ENCODE measurements at places on chromosomes 13 and 19. TPM values are rescaled to one million over a fixed set of nuclear protein-coding genes. Genes with fewer than 3 reads are reported as not detected.

- DNase-seq = no peak
Observed at GRCh38 chr19:38686530-38686888, 39.1 kb downstream of the ACTN4 start.

- no peak for DNase-seq
Observed at GRCh38 chr13:84566780-84567179, 684.5 kb upstream of the SLITRK1 start.

DNA sequence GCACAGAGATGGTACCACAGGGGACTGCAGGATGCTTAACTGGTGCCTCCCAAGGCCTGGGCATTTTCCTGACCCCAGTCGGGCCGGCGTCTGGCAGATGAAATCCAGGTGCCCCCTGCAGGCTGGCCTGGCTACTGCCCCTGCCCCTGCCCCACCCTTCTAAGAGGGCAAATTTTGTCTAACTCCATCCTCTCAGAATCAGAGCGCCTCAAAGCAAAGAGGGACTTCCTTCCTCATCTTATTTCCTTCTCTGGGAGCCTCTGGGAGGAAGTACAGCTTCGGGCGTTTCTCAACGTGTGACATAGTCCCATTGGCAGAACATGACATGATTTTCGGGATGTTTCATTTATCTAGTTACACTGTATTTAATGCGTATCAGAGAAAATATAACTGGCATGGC is 2.7 kb downstream of the PRKACA start:
- no peak for DNase-seq

DNA sequence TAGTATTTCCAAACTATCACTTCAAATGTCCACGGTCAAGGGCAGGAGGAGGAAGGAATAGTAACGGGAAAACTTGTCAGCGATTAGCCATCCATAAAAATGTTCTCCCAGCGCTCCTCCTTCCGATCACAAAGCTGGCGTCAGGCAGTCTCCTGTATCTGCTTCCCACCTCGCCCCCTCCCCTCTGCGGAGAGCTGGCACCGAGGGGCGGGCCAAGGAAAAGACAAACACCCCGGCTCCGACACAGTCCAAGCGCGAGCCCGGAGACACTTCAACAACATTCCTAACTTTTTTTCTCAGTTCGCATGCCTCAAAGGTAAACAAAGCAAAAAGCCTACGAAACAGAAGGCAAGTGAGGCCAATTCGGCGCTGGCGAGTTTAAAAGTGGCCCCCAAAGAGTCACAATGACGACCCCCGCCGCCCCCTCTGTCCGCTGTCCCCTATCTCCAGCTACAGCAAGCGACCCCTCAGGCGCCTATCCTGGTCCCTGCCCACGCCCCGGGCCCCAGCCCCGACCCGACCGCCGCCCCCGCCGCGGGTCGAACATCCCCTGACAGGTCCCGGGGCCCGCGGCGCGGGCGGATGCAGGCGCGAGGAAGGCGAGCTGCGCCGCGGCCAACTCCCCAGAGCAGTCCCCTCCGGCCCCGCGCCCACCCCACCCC is 736 bp downstream of the SMAD9 start:
- peak; percentile 77 for DNase-seq

GRCh38 chr13:23866420-23867026 is 22.7 kb downstream of the MIPEP start:
- no peak for DNase-seq

DNA sequence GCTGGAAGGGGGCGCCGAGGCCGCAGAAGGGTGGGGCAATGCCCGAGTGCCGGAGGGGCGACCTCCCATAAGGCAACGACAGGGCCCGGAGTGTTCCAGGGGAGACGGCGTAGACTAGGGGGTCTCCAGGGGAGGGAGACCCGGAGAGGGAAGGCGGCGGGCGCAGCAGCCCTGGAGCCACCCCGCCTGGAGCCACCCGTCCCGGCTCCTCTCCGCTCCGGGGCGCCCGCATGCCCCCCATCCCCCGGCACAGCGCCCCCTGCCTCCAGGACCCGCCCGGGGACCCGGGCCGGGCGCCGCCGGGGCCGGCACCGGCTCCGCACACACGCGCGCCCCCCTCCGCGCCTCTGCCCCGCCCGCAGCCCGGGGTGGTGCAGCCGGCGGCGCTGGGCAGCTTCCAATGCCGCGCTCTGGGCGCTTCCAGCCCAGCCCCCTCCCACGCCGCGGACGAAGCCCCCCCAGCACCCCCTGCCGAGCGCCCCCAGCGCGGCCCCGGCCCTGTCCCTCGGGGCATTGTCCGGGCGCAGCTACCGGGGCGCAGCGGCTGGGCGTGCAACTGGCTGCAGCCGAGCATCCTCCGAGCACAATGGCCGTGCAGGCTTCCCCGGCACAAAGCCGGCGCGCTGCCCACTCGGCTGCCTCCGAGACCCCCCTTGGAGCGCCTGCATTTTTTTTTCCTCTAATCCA is 519 bp downstream of the PTPRS start:
- no peak for DNase-seq

GRCh38 chr19:49390929-49391359 is 2.9 kb downstream of the KASH5 start:
- DNase-seq = no peak

GRCh38 chr13:49844181-49844580 is 51.7 kb upstream of the KPNA3 start:
- DNase-seq = no peak

DNA sequence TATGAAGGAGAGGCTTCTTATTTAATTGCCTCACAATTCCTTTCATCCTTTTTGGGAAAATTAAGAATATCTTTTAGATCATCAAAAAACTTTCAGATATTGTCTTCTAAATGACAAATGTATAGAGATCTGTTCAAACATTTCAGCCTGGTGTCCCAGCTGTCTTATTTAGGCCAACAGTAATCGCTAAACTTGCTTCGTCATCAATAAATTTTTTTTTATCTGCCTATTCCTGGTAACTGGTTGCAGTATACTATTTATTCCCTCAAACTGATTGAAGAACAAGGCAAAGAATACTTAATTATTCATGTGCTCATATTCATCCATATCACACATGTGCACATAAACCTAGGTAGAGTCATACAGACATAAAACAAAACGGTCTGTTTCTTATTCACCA is 5.3 kb upstream of the MYO16 start:
- no peak for DNase-seq

DNA sequence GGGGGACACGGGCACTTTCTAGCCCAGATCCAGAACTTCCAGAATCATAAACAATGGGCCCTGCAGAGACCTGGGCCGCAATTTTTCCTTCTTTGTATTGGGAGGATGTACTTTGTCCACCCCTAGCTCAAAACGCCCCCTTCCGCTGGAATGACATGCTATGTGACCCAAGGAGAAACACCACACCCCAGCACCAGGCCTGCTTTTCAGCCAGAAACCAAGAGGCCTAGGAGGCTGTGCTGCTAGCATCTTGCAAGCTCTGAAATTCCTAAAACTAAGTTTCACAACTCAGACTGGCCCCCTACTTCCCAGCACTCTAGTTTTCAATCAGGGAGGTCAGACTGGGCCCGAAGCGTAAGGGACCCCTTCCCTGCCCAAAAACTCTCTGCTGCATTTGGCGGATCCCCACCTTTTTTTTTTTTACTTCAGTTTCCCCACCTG is 538 bp downstream of the LSM4 start:
- DNase-seq = no peak

DNA sequence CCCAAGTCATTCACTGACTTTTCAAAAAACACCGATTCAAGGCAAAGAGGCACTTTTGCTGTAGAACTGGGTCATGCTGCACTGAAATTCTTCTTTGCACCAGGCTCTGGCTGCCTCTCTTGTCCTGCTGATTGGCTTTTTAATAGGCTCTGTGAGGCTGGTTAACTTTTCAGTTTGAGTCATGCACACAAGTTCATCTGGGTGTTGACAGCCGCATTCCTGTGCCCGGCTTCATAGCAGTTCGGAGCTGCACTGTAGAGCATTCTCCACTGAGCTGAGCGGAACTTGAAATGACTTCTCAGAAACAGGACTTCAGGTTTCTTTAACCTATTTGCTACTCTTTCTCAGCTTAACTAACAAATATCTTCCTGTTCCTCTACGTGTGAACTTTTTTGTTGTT is 978.3 kb downstream of the UQCRFS1 start:
- peak; percentile 15 for DNase-seq

DNA sequence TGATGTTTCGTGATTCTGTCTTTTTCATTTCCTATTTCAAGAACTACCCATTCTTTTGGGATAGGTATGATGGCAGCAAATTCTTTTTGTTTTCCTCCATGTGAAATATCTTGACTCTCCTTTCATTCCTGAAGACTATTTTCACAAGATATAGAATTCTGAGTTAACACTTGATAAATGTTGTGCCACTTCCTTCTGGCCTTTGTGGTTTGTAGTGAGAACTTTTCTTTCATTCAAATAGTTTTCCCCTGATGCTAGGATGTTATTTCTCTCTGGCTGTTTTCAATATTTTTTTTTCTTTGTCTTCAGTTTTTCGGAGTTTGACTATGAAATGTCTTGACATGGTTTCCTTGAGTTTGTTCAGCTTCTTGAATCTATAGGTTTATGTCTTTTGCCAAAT is 8.3 kb upstream of the TUBGCP3 start:
- DNase-seq = no peak

DNA sequence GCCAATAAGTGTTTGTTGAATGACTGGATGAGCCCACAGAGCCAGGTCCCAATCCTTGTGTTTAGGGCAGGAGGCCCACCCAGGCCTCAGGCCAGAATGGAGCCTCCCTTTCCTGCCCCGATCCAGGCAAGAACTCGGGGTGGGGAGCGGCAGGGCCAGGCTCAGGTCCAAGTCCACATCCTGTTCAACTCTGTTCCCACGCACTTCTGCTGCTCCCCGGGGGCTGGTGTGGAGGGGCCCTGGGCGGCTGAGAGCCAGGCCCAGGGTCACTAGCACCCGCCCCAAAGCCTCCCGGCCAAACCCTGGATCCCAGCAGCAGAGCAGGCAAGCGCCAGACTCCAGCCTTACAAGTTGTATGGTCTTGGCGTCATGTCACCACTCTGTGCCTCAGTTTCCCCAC is 8.0 kb downstream of the ANGPTL8 start:
- DNase-seq = no peak

- DNase-seq = no peak
Observed at GRCh38 chr19:16600824-16601223, 27.2 kb downstream of the MED26 start.

GRCh38 chr13:114054264-114054663 is 78.2 kb downstream of the RASA3 start:
- DNase-seq = no peak

GRCh38 chr13:35966024-35966423 is 165.2 kb downstream of the DCLK1 start:
- no peak for DNase-seq

- no peak for DNase-seq
Observed at GRCh38 chr13:74687442-74688182, 553.4 kb upstream of the KLF12 start.

DNA sequence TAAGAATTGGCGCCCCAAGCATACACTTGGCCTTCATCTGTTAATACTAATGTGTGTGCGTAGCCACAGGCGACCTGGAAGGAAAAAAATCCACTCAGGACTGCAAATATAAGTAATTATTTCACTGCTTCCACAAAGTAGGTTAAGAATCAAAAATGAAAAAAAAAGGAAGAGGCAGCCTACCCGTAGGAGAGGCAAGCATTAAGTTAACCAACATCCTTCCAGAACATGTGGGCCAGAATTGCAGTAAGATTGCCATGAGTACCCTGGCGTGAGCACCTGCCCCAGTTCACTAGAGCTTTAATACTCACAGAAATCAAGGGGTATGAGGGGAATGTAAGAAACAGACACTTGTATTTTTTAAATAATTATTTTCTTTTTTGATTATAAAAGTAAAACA is 22.2 kb downstream of the RCBTB2 start:
- DNase-seq = no peak

DNA sequence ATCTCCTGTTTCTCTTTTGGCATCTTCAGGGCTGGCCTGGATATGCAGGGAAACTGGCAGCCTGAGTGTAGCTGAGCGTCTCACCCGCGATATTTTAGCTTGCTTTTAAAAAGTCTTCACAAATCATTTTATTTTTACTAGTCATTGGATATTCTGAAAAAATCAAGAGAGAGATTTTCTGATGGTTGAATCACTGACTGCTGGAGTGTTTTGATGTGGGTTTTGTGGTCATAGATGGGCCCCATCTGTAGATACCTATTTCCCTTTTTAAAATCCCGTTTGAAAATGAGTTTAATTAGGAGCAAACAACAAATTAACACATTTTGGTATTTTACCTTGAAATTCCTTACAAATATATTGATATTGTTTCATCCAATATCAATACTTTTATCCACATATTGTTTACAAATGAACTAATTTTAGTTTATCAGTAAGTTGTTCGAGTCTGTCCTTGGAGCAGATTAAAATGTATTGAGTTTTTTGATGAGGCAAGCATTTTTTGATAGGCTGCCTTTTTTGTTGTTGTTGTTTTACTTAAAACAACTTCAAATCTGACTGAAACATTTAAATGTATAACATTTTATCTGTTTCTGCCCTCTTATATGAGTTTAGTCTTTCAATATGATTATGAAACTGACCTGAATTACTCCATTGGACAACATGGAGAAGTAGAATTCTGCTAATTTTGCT is 21.5 kb upstream of the OXGR1 start:
- DNase-seq = no peak

- DNase-seq = no peak
Observed at GRCh38 chr13:24693862-24694471, 13.8 kb downstream of the ATP12A start.

- no peak for DNase-seq
Observed at GRCh38 chr19:5478241-5478924, 23.2 kb downstream of the ZNRF4 start.

DNA sequence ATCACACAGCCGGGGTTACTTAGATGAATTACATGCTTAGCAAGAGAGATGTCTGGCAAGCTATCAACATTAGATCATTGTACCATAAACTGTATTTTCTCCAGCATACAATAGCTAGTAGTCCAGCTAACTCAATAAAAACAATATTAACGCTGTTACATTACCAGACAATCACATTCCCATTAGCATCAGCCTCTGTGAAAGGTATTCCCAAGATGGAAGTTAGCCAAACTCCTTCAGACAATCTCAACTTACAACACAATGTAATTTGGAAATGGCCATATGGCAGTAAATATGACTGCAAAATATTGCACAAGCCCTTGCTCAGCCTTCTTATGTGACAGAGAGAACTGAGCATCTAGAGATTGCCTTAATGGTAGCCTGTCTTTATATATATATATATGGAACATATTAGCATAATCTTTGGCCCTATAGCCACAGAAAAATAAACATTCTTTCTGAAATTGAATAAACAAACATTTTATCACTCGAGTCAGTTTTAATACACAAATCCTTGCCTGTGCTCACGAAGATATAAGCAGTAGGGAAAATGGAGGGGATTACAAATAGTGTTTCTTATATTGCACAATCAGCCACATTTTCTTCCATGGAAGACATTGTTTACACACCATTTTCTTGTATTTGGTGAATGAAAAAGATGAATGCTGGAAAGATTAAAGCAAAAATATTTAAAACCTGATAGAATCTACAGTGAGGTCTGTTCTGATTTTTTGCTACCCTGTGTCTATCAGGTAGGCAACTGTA is 1060.5 kb downstream of the DIAPH3 start:
- DNase-seq = peak; percentile 20

The NCAN gene
- polyA plus RNA-seq = 0.13 TPM

The IRGC gene
- not detected for polyA plus RNA-seq

The CYP2S1 gene
- polyA plus RNA-seq = 0.36 TPM

The RAB20 gene
- 9.1 TPM for polyA plus RNA-seq

The GFY gene
- not detected for polyA plus RNA-seq

The RNF113B gene
- polyA plus RNA-seq = 0.06 TPM

The ZNF443 gene
- 13.3 TPM for polyA plus RNA-seq

The ZNF547 gene
- 5.6 TPM for polyA plus RNA-seq

Data from renal pelvis (tissue), 12 donors.